Progenitor cell of endocrine pancreas (in vitro differentiated cells): ENCODE measurements at places on chromosomes 5 and 9. TPM values are rescaled to one million over a fixed set of nuclear protein-coding genes. Genes with fewer than 3 reads are reported as not detected.

DNA sequence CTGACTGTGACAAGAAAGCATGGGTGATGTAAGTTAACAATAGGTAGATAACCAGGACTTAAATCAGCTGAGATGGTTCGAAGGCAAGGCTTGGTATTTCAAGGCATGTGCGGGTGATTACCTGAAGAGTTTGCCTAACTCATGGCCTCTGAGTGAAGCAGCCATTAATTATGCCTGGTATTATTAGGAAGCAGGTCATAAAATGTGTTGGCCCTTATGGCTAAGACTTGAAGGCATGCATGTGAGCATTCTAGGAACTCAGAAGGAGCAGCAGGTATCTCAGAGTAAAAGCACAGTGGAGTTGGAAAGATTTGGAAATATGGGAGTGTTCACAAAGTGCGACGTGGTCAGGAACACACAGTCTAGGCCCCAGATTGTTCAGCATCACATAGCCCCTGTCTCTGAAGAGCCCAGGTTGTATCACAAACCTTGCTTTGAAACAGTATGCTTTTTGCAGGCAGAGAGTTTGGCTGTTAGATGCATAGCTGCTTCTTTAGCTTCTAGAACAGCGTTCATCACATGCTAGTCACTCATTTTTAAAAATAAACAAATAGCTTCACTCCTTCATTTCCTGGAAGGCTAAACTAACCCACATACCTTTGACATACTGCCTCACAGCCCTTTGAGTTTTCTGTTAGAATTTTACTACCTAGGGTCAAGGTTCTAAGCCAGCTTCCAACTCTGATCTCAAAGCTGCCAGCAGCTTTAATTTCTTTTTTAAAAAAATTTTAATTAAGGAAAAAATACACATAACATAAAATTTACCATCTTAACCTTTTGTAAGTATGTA lies 2.1 kb downstream of the HEXB start:
- DNase-seq, result no peak

- DNase-seq, result no peak
Measured at GRCh38 chr5:92605591-92605990, 975.4 kb downstream of the NR2F1-AS1 start.

SCGB3A2 gene
- total RNA-seq, result not detected in 2 replicates

ADCY2 gene
- total RNA-seq, result 4.5 and 8.7 TPM in 2 replicates
